Skin of body (tissue), 3 donors: ENCODE measurements at places on chromosomes 1 and 21. TPM values are rescaled to one million over a fixed set of nuclear protein-coding genes. Genes with fewer than 3 reads are reported as not detected.

The DNASE2B gene
- not detected for total RNA-seq

The MFAP2 gene
- total RNA-seq, result 38.3 TPM

The GBP6 gene
- 0.39 TPM for total RNA-seq

The PLEKHG5 gene
- total RNA-seq, result 14.3 TPM

The MR1 gene
- total RNA-seq, result 9.6 TPM

The ARMH1 gene
- 3.6 TPM for total RNA-seq

The PCAT6 gene
- not detected for total RNA-seq

The NR5A2 gene
- 5.9 TPM for total RNA-seq

The SPATA21 gene
- not detected for total RNA-seq

The AVPR1B gene
- total RNA-seq, result not detected

The BRINP2 gene
- 0.39 TPM for total RNA-seq

The C1orf185 gene
- total RNA-seq, result not detected

The PLA2G2C gene
- not detected for total RNA-seq

The CELA2B gene
- total RNA-seq, result 0.30 TPM

The TSTD1 gene
- total RNA-seq, result 29.3 TPM

The SIM2 gene
- total RNA-seq, result not detected

The PROK1 gene
- total RNA-seq, result not detected

The DHX9 gene
- total RNA-seq, result 142 TPM

The RGS8 gene
- total RNA-seq, result not detected

The H3-3A gene
- total RNA-seq, result 452 TPM

The AADACL4 gene
- total RNA-seq, result 0.79 TPM

The CD1B gene
- not detected for total RNA-seq

The CHIA gene
- total RNA-seq, result 0.20 TPM

The MRPL20 gene
- total RNA-seq, result 66.5 TPM

The PRR9 gene
- 187 TPM for total RNA-seq

The NES gene
- 54.7 TPM for total RNA-seq

The NCMAP gene
- total RNA-seq, result 0.49 TPM

The DCST2 gene
- total RNA-seq, result 0.49 TPM

The RGS5 gene
- total RNA-seq, result 20.6 TPM

The LIN9 gene
- 8.8 TPM for total RNA-seq

The MYBPH gene
- total RNA-seq, result 2.1 TPM

The SELP gene
- total RNA-seq, result 1.4 TPM

The GJA8 gene
- not detected for total RNA-seq

The DYRK3 gene
- 8.2 TPM for total RNA-seq

The OR2L3 gene
- total RNA-seq, result not detected

The COL6A1 gene
- total RNA-seq, result 545 TPM

The CYYR1 gene
- total RNA-seq, result 10.9 TPM

The GRIK1 gene
- total RNA-seq, result 0.99 TPM

The ITGB2 gene
- total RNA-seq, result 22.5 TPM

The RAP1GAP gene
- total RNA-seq, result 3.9 TPM

The KPRP gene
- total RNA-seq, result 0.89 TPM

The SPRR5 gene
- total RNA-seq, result 1.8 TPM

The ESRRG gene
- total RNA-seq, result 2.3 TPM

The AKNAD1 gene
- 0.20 TPM for total RNA-seq

The SPRR2F gene
- total RNA-seq, result not detected

The CCDC30 gene
- 1.8 TPM for total RNA-seq

The PAQR7 gene
- 8.4 TPM for total RNA-seq

The TRIM17 gene
- 0.69 TPM for total RNA-seq

The FCGR1A gene
- 3.3 TPM for total RNA-seq

The BRDT gene
- total RNA-seq, result not detected

The KRTAP12-2 gene
- total RNA-seq, result 1.5 TPM

The IRF6 gene
- total RNA-seq, result 77.9 TPM

The OR6K3 gene
- not detected for total RNA-seq

The NUF2 gene
- 11.9 TPM for total RNA-seq

The OR2L8 gene
- total RNA-seq, result not detected

The CFAP141 gene
- total RNA-seq, result not detected

The RHCE gene
- 4.2 TPM for total RNA-seq
